ENCODE measurements at places on chromosomes 12 and 14. TPM values are rescaled to one million over a fixed set of nuclear protein-coding genes. Genes with fewer than 3 reads are reported as not detected.

Gene B4GALNT1
- 5.8 TPM for total RNA-seq

Gene NTF3
- not detected for total RNA-seq

DNA sequence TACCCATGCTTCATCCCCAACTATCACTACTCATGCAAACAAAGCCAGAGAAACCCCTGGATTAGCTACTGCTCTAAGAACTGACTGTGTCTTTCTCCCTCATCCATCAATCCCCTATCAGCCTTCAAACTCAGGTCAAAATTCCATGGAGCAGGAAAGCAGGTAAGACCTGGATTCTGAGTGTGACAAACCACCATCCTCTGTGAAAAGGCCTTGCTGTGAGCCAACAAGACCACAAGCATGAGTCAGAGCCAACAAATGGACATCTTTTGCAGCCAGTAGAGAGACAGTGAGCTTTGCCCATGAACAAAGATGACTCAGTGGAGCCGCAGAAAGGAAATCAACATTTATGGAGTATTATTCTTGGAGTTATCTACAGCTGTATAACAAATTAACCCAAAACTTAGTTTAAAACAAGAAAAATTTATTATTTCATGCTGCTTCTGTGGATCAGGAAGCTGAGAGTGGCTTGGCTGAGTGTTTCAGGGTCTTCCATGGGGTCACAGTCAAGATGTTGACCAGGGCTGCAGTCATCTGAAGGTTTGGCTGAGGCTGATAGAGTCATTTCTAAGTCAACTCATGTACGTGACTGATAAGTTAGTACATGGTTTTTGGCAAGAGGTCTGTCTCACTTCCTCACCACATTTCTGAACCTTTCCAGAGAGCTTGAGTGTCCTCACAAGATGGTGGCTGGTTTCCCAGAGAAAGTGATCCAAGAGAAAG is 61.1 kb downstream of the PITPNM2 start:
- DNase-seq, result peak; percentile 64

Gene GPRC5D
- not detected for total RNA-seq

Gene ZNF891
- total RNA-seq, result 0.50 TPM

Gene ASCL1
- total RNA-seq, result not detected

Gene CCDC85C
- total RNA-seq, result 30.7 TPM

DNA sequence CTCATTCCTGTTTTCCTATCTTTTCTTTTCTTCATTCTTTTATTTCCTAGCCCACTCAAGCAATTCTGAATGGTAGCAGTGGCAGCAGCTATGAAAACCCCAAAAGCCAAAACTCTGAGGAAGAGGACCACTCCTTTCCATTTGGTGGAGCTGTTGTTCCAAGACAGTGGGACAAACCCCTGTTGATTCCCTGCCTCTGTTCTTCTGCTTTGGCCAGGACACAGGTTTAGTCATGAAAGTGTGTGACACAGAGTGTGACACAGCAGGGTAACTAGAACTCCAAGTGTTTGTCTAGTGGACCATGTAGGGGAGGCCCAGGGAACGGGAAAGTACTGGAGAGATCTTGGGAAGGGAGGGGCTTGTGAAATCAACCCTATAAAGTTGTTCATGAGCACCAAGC is 71.1 kb downstream of the PTCSC3 start:
- peak; percentile 38 for DNase-seq

Gene OVCH1
- total RNA-seq, result not detected

- no peak for DNase-seq
These were observed at the start of gene AKT1 for GRCh38 chr14:104794993-104795780. Gene AKT1, minus strand, starts transcription at chr14:104795748. Its CDS starts 3,105 bp downstream, at chr14:104792643.

- no peak for DNase-seq
These were observed 46.5 kb downstream of the PAPLN start for GRCh38 chr14:73283608-73284379.

Gene GLRX5
- 60.8 TPM for total RNA-seq

Gene KRT78
- not detected for total RNA-seq

Gene DAO
- total RNA-seq, result not detected
